CD4-positive, alpha-beta T cell treated with Interleukin-17A for 4 hours (primary cell): ENCODE measurements at places on chromosomes 6 and 20.

DNA sequence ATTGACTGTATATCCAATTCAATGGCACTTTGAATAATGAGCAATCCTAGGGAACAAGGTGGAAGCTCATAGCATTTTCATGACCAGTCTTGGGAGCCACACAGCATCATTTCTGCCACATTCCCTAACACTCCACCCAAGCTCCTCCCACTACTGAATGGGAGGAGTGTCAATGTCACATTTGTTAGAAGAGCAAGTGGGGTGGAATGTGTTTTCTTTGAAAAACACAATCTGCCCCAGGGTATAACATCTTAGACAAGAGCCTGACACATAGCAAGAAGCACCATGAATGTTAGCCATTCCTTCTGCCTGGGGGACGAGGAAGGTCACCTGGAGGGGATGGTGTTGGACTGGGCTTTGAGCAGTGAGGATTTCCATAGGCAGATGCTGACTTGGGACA is 258.3 kb upstream of the PMEPA1 start:
- no peak for DNase-seq

DNA sequence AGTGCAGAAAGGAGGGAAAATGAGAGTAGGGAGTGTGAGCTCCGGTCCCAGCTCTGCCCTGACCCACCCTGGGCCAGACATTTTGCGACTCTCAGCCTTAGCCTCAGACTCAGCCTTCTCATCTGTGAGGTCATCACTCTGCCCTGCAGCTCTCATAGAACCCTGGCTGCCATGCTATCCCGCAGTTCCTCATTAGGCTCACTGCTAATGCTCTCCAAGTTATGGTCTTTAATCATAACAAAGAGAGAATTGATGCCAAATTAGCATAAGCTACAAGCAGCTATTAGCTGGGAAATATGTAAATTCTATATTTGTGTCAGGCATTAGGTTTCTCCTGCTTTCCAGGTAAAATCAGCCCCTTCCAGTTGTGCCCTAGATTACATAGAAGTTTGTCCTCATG is 46.5 kb upstream of the MLN start:
- DNase-seq = no peak

DNA sequence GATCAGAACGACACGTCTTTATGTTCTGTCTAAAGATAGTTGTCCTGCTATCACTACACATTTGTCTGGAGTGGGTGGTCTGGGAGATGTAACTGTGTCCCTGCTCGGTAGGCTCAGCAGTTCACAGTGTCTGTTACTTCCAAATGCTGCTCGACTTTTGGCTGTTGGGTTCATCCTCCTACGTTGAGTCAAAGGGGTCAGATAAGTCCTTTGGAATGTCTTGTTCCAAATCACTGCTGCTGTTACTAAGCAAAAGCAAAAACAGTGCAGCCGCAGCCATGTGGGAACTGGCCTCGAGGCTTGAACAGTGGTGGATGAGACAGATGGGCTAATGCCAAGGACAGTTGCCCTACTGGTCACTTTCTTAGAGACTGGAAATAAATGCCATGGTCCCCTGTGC is 272.2 kb upstream of the MAP3K7 start:
- DNase-seq = no peak

- DNase-seq = no peak
Measured at GRCh38 chr20:24533449-24533848, 64.0 kb downstream of the SYNDIG1 start.

- DNase-seq = no peak
Measured at GRCh38 chr6:33783781-33784520, 5.0 kb downstream of the LEMD2 start.

GRCh38 chr20:42204109-42204660 is 586.0 kb upstream of the CHD6 start:
- DNase-seq = no peak
